Kidney tubule cell (primary cell): ENCODE measurements at places on chromosomes 12 and 14.

GRCh38 chr14:104392001-104392395 lies 187.6 kb upstream of the C14orf180 start:
- no peak for DNase-seq

DNA sequence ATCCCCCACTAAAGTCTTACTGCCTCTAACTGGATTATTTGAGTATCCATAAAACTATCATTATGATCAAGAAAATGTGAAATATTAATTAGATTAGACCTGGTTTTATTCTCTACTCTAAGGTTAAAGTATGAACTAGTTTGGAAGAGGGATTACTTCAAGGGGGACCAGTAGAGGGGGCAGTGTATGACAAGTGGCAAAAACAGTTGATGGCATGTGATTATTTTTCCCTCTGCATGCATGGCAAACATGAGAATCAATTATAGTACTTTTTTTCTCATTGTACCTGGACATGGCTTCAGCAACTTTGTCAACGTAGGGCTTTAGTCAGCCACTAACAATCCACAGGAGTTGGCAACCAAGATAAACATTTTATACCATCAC lies 145.0 kb upstream of the SLC38A2 start:
- DNase-seq = no peak

DNA sequence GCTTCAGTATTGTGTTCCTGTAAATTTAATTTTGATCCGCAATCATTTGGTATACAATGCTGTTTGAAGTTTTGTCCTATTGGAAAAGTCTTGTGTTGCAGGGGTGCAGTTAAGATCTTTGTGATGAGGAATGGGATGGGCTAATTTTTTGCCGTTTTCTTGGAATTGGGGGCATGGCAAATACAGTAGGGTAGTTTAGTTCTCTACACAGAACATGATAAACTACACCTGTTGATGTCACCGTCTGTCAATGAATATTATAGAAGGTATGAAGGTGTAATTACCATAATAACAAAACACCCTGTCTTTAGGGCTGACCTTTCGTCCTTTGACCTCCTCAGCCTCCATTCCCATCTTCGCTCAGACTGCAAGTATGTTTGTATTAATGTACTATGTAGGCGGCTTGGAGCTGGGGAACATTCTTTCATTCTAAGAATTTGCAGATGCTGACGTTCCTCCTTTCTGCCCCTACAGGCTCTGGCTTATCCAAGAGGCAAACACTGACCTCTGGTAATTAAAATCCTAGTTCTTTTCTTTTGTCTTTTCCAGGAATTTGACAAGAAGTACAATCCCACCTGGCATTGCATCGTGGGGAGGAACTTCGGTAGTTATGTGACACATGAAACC lies 1.7 kb downstream of the DYNLL1 start:
- no peak for DNase-seq

GRCh38 chr12:97650242-97650641 lies 187.6 kb downstream of the RMST start:
- peak; percentile 83 for DNase-seq

DNA sequence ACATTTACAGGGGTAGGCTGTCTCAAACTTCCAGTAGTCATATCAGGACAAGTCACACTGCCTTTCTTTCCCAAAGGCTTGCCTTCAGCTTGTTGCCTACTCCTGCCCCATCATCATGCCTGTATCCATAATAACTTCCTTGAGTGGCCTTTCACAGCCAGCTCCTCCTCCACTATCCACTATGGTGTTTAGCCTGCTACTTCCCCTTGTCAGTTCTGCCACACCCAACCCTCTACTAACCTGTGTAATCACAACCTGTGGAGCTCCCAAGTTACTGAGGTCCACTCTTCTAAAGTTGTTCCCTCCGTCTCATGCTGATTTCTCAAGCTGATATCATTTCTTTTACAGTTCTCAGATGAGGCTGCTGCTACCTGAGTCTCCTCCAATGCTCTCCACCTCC lies 159.9 kb downstream of the BMP4 start:
- DNase-seq = no peak

DNA sequence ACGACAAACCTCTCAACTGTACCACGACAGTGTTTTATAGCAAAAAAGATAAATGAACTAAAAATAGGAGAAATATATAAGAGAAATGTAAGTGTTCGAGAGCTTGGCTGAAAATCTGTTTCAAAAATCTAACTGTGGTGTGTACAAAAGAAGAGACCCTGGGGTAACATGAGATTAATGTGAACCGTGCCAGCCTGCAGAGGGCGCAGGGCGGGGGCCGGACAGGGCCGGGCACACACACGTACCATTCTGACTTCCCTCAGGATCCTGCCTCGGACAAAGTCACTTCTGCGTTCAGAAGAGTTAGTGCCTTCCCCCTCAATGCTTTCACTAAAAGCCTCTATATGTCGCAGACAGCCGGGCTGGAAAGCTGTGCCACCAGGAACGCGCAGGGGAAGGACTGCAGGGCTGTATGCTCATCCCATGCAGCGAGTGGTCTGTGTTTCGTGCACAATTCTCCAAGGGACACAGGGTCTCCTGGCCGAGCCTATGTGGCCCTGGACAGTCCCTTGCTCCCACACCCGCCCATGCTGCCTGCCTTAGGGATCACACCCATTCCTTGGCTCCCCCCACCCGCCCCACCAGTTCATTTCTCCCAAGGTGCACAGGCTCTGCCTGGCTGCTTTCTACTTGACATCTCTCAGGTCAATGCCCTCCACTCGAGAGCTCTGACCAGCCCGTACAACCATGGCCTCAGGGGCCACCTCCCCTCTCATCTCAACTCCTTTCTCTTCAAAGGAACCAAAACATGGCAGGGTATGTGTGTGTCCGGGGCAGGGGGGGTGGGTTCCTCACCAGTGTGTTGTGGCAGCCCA lies 8.5 kb downstream of the CDCA4 start:
- DNase-seq = peak; percentile 45

DNA sequence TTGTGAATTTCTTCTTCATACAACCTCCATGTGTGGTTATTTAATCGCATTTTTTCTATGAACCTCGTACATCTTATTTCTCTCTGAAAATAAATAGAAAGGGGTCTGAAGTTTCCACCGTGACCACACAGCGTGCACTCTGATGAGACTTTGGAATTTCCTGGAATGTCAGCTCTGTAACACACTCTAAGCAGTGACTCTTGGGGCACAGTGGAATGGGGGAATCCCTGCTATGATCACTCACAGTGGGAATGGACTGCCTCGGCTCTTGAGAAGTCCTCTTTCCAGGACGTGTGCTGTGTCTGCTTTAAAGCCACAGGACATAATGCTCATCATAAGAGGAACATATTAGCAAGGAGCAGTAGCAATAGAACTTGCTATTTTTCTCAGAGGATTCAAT lies 416.2 kb downstream of the EGLN3 start:
- peak; percentile 73 for DNase-seq

- DNase-seq = peak; percentile 50
Observed at GRCh38 chr14:51395361-51395849, 155.4 kb downstream of the TMX1 start.

DNA sequence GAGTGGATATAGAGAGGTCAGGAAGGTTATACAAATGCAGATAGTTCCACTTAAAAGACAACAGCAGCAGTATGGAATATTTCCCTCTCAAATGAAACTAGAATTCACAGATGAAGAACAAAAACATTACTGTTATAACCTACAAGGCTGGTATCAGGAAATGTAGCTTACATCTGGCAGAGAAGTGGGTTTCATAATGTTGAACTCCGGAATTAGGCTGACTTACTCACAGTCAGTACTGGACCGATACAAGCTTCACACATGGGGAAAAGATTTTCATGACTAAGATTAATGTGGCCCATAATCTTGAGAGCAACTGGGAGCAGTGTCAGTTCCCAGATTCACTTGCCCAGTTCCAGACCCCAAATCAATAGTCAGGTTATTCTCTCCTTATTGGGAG lies 353.9 kb downstream of the DUSP6 start:
- DNase-seq = no peak

DNA sequence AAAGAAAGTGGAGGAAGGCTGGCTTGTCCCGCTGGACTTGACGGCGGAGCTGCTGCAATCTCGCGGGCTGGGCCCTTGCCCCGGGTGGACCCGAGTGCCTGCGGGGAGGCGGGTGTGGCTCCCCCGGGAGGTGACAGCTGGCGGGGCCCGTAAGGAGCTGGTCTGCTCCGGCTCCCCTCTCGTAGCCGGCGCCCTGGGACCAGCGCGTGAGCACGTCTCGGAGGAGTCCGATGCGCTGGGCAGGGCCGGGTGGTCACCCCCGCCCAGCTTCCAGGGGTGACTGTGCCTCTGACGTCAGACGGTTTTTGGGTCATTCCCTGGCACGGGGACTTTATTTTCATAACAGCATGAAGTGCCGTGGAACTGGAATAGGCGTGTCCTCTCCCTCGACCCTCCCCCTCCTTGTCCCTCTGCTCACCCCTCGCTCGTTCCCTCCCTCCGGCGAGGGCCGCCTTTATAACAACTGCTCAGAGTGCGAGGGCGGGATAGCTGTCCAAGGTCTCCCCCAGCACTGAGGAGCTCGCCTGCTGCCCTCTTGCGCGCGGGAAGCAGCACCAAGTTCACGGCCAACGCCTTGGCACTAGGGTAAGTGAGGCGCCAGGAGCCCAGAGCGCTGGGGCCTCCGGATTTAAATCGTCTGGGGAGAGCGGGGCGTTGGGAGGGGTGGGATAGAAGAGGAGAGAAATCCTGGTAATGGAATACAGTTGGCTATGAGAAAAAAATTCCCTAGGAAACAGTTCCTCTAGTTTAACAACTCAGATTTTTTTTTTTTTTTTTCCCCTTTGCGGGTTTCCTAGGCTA lies at the start of gene GPRC5A:
GPRC5A (plus strand) TSS at position 483 of the 801 bp plus-strand sequence. CDS start 16,688 bp downstream, outside the sequence.
- peak; percentile 96 for DNase-seq

DNA sequence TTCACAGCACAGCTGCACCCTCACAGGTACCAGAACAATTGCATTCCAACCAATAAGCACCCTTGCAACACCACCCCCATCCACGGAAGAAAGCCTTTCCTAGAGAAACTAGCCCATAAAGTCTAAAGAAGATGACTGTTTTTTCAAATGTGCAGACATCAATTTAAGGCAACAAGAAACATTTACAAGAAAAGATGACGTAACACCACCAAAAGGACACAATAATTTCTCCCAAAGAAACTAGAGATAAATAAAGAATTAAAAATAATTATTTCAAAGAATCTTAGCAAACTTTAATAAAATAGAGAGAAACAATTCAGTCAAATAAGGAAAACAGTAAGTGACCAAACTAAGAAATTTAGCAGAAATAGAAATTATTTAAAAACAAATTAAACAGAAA lies 352.3 kb upstream of the ATXN7L3B start:
- no peak for DNase-seq

GRCh38 chr14:65413739-65414045 lies 1.2 kb downstream of the FUT8 start:
- DNase-seq = no peak

DNA sequence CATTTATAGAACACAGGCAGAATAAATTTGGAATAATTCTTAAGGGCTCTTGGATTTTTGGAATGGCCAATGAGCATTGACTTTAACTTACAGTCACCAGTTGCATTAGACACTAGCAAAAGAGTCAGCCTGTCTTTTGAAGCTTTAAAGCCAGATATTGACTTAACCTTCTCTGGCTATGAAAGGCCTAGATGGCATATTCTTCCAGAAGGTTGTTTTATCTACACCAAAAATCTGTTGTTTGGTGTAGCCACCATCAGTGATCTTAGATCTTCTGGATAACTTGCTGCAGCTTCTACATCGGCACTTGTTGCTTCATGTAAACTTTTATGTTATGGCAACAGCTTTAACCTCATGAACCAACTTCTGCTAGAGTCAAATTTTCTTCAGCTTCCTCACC lies 10.4 kb downstream of the PCNX1 start:
- DNase-seq = no peak

- peak; percentile 72 for DNase-seq
Observed at GRCh38 chr12:46214668-46215436, 54.0 kb downstream of the SLC38A1 start.

DNA sequence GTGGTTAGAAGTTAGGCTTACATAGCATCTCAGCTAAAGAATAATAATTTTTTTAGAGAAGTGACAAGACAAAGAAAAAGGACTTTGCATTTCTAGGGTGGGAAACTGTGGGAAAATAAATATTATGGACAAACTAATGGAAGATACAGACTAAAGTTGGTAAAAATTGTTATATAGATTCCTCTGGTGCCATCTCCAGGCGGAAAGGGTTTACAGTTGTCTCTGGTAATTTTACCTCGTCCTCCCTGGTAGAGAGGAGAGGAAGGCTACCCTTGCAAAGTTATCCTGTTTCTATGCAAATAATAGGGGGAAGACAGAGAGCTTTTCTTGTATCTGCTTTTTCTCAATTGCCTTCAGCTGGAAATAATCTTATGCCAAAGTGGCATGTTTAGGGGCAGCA lies 5.2 kb downstream of the OR11G2 start:
- DNase-seq = no peak

- no peak for DNase-seq
Observed at GRCh38 chr14:74942608-74943007, 12.8 kb downstream of the PGF start.

DNA sequence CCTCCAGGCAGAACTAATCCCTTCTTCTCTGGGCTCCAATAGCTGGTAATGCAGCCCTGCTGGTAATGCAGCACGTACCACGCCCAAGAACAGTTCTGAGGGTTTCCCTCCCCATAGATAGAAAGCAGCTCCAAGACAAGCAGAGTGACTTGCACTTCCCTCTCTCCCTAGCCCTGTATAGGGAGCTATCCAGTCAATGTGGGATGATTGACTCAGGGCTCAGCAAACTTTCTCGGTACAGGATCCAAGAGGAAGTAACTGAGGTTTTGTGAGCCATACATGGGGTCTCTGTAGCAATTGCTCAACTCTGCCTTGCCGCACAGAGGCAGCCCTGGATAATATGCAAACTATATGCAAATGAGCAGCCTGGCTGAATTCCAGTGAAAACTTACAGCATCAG lies 15.5 kb upstream of the FKBP4 start:
- DNase-seq = no peak

- DNase-seq = no peak
Observed at GRCh38 chr12:5452569-5452968, 20.7 kb downstream of the NTF3 start.

DNA sequence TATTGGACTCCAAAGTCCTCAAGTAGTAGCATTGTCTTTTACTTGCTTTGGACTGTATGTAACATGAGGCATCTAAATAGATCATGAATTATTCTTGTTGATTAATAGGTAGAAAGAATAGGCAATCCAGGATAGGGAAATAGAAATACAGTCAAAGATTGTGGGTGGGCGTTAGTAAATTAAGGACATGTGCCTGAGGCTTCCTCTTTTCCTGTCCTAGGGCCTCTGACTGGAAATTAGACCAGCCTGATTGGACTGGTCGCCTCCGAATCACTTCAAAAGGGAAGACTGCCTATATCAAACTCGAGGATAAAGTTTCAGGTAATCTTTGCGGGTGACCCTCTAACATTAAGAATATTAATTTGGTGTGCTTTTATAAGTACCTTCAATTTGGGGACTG lies 7.6 kb downstream of the NECAP1 start:
- DNase-seq = no peak

GRCh38 chr14:74792249-74793039 lies 29.3 kb downstream of the YLPM1 start:
- DNase-seq = peak; percentile 49

- DNase-seq = no peak
Observed at GRCh38 chr12:125110641-125111360, 45.6 kb downstream of the AACS start.

DNA sequence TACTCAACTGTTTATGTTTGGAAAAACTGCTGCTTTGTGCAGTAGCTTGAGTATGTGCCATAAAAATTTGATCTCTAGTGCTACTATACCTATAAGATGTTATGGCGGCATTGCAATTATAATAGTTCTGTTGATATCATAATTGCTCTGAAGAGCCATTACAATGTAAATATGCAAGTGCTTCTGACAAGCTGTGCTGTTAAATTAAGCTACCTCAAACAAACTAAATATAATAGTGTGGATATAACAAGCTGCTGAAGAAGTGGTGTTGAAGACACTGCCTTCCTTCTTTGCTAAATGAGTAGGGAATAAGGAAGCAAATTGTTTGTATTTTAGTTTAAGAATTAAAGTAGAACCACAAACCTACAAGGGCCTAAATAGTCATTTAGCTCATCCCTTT lies 301.0 kb upstream of the MIS18BP1 start:
- DNase-seq = no peak
